ENCODE measurements at places on chromosomes 13 and 19. TPM values are rescaled to one million over a fixed set of nuclear protein-coding genes. Genes with fewer than 3 reads are reported as not detected.

TINCR gene
- total RNA-seq, result 6.2 TPM

SCAMP4 gene
- 51.4 TPM for total RNA-seq

SHC2 gene
- total RNA-seq, result not detected

HIPK4 gene
- total RNA-seq, result 0.39 TPM

DAND5 gene
- total RNA-seq, result 0.11 TPM

IFI30 gene
- 22.0 TPM for total RNA-seq

TMEM38A gene
- total RNA-seq, result 0.65 TPM

CLIP3 gene
- total RNA-seq, result 6.3 TPM

GSX1 gene
- total RNA-seq, result not detected

IZUMO2 gene
- 0.39 TPM for total RNA-seq

KLK11 gene
- total RNA-seq, result not detected

STOML3 gene
- not detected for total RNA-seq

ZNF471 gene
- 4.4 TPM for total RNA-seq

SOX1 gene
- not detected for total RNA-seq

NKPD1 gene
- total RNA-seq, result 2.9 TPM

MEIOSIN gene
- total RNA-seq, result not detected

CAPN12 gene
- total RNA-seq, result 4.3 TPM

PLVAP gene
- not detected for total RNA-seq

TBXA2R gene
- 4.3 TPM for total RNA-seq

CYP4F11 gene
- not detected for total RNA-seq

FGF22 gene
- 0.39 TPM for total RNA-seq

BEST2 gene
- not detected for total RNA-seq

LSM7 gene
- total RNA-seq, result 125 TPM
